Activated CD4-positive, alpha-beta memory T cell treated with anti-CD3 and anti-CD28 coated beads for 36 hours (primary cell): ENCODE measurements at places on chromosomes 3 and 15. TPM values are rescaled to one million over a fixed set of nuclear protein-coding genes. Genes with fewer than 3 reads are reported as not detected.

GRCh38 chr3:188925376-188925775 is 246.4 kb upstream of the TPRG1 start:
- DNase-seq, result no peak

DNA sequence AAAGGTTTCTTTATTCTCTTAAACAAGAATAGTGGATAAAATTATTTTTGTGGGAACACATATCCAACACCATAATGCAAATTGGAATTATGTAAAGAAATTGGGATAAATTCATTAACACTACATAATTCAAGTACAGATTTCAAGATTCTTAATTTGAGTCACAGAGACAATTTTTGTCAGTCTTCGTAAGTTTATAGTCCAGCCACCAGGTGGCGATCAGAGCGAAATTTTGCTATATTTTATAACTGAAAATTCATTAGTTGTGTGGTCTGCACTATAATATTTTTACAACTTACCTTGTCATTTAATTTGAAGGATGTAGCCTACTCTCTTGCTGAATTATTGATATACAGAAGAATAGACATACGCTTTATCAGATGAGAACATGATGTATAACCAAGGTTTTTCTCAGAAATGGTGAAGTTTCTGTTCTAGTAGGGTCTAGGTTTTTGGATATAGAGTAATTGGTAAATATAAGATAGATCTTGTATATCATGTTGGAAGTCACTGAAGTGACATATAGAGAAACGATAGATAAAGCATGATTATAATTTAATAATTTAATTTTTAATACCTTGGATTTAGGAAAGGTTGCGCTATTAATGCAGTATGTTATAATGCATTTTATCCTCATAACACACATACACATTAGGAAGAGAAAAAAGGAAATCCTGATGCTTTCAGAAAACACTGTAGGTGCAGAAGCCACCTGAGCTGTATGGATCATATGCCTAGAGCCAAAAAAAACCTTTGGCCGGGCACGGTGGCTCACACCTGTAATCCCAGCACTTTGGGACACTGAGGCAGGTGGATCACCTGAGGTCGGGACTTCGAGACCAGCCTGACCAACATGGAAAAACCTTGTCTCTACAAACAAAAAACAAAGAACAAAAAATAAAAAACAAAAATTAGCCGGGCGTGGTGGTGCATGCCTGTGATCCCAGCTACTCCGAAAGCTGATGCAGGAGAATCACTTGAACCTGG is 31.7 kb downstream of the PLSCR4 start:
- DNase-seq, result peak; percentile 25

GRCh38 chr3:24310887-24311286 is 183.8 kb downstream of the THRB start:
- DNase-seq, result no peak

DNA sequence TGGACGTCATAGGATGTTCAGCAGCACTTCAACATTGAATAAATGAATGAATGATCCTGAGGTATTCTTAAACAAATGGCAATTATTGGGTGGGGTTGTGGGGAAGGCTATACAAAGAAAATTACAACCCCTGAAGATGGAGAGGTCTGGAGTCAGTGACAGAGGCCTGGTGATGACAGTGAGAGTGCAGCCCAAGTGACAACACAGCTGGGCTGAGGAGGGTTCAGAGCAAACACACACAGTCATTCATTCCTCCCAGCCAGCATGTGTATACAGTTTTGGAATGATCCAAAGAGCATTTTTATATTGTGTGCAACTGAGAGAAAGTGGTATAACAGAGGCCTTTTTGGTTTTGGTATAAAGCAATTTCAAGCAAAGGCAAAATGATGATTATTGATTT is 148.1 kb downstream of the ANO10 start:
- no peak for DNase-seq

GRCh38 chr3:64319391-64319790 is 94.1 kb upstream of the PRICKLE2 start:
- DNase-seq, result no peak

- DNase-seq, result no peak
Measured at GRCh38 chr15:39205506-39206371, 375.1 kb upstream of the THBS1 start.

DNA sequence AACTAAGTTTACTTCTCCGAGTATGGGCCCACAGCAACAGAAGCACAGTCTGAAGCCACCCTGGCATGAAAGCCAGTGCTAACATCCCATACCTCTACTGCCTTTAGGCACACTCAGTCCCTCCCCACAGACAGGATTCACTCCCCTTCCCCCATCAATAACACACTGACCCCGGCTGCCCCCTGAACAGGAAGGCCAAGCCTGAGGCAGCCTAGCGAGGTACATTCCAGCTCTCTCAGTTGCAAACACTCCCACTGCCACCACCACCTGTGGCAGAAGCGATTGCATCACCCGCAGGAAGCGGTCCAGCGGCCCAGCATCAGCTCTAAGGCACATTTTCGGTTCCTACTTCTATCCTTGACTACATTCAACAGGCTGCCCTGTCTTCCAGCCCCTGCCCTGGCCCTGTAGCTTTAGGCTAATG is 7.0 kb upstream of the BMF start:
- DNase-seq, result peak; percentile 79

DNA sequence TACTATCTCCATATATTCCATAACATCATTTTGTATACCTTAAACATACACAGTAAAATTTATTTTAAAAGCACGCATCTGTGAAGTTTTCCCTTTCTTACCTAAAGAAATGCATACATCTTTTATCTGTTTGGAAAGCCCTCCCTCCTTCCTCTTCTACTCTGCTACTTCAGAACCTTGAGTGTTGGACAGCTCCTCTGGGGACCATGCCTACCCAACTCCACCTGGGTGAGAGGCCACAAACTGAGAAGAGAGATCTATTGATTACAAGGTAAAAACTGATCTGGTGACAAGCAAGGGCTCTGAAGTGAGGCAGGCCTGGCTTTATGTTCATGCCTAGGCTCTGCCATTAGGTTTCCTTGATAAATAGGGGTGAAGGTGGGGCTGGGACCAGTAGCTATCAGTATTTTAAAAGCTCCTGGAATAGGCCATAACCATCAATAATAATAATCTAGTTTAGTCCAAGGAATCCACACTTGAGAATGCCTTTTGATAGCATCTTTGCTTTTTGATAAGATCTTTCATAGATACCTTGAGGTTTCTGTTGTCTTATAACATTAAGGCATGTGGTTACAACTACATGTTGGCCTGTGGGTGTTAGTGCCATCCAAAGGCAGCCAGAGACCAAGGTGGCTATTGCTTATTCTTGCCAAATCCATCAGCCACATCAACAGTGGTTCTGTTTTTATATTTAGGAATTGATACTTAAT is 148.8 kb downstream of the KCNMB2 start:
- DNase-seq, result no peak

GRCh38 chr3:1979961-1980615 is 118.6 kb upstream of the CNTN4 start:
- no peak for DNase-seq

DNA sequence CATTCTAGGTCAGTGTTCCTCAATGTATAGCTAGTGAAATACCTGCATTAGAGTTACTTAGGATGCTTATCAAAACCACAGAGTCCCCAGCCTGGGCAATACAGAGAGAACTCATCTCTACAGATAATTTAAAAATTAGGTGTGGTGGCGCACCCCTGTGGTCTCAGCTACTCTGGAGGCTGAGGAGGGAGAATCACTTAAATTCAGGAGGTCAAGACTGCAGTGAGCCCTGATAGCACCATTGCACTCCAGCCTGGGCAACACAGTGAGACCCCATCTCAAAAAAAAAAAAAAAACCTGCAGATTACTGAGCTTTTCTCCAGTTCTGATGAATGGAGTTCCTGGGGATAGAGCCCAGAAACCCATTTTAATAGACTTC is 10.1 kb upstream of the MINDY2 start:
- DNase-seq, result peak; percentile 36

- DNase-seq, result no peak
Measured at GRCh38 chr15:51924156-51925068, 47.2 kb downstream of the LEO1 start.

The GPR160 gene
- 5.7 TPM for total RNA-seq

The WDR93 gene
- not detected for total RNA-seq

The CAPN3 gene
- total RNA-seq, result 2.2 TPM

The QTRT2 gene
- 27.2 TPM for total RNA-seq

The GPR15 gene
- total RNA-seq, result 3.0 TPM
